Mesothelial cell of epicardium (in vitro differentiated cells): ENCODE measurements at places on chromosomes 4 and X. TPM values are rescaled to one million over a fixed set of nuclear protein-coding genes. Genes with fewer than 3 reads are reported as not detected.

DNA sequence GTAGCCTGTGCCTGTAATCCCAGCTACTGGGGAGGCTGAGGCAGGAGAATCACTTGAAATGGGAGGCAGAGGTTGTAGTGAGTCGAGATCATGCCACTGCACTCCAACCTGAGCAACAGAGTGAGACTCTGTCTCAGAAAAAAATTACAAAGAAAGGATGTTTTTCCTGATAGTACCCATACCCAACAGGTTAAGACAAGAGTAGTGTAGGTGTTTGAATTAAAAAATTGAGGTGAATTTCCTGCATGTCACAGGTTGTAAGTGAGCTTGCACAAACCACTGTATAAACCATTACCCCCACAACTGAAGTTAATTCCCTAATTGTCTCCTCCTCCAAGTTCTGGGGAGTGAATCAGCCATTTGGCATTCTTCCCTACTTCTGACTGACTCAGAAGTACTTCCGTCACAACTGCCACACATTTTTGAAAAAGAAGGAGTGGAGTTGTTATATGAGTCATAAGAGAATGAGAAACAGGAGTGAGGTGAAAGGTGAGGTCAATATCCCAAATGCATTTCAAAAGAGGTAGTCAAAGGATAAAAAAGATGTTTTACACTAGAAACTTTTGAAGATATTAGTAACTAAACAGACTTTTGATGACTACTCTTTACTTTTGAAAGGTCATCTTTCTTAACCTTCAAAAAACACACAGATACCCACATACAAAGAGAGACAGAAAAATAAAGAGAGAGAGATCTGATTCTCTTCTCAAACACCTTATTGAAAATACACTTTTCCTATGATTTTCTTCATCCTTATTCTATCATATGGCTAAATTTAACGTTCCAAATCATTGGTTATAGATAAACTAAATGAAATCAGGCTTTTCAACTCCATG lies 134.5 kb downstream of the BTC start:
- H3K36me3 ChIP-seq, result no peaks in the 10 kb centered on the region
- peak overlapping the region; percentile 22 for H3K27ac ChIP-seq
- no peak overlapping the region for H3K4me3 ChIP-seq
- peaks cover 7% of the 10 kb centered on the region for H3K4me1 ChIP-seq
- no peaks in the 10 kb centered on the region for H3K27me3 ChIP-seq

GRCh38 chr4:158904815-158905214 lies 136.0 kb downstream of the FNIP2 start:
- DNase-seq, result no peak
- peaks cover 24% of the 10 kb centered on the region for H3K36me3 ChIP-seq
- no peaks in the 10 kb centered on the region for H3K27me3 ChIP-seq

DNA sequence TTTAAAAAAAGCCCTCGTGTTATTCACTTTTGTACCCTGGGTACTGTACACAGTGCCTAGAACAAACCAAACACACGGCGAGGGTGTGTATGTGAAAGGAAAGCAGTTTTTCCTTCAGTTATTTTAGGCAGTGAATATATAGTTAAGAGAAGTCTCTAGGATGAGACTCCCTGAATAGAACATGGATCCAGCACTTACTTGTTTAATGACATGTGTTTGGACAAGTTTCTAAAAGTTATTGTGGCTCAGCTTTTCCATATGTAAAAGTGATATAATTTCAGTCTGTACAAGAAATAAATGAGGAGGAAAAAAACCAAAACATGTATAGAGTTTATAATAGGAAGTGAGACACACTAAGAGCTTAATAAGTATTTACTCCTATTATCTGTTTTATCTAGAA lies 273.2 kb downstream of the ADGRL3 start:
- H3K27ac ChIP-seq, result no peak overlapping the region
- no peaks in the 10 kb centered on the region for H3K27me3 ChIP-seq
- H3K4me1 ChIP-seq, result peaks cover 39% of the 10 kb centered on the region

DNA sequence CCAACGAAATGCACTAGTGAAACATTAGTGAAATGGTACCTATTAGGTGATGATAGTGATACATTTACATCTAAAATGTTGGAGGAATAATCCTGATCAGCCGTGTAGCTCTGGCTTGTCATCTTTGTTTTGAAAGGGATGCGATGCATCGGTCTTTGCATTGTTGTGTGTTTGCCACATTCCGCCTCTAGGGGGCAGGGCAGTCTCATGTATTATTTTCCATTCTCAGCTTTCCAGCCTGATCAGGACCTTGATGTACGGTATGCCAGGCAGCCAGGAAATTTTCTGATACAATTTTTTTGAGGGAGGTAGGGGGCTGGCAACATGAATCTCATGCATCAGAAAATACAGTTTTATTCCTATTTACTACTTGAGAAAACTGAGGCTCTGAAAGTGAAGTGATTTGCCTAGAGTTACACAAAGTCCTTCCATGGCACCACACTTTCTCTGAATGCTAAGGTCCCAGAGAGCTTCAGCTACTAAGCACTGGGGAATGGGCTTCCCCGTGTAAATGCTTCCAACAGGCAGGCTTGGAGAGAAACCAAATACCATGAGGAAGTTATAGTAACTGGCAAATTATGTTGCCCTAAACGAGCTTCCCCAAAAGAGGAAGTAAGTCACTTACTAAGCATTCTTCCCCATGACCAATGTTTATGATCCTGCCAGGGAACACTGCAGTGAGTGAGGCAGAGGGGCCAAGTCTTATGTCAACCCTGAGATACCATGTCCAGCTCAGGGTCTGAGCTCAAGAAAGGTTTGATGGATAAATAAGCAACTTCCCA lies 31.8 kb upstream of the IQSEC2 start:
- H3K27ac ChIP-seq, result no peak overlapping the region
- DNase-seq, result no peak
- no peaks in the 10 kb centered on the region for H3K36me3 ChIP-seq
- H3K27me3 ChIP-seq, result peaks cover 5% of the 10 kb centered on the region

DNA sequence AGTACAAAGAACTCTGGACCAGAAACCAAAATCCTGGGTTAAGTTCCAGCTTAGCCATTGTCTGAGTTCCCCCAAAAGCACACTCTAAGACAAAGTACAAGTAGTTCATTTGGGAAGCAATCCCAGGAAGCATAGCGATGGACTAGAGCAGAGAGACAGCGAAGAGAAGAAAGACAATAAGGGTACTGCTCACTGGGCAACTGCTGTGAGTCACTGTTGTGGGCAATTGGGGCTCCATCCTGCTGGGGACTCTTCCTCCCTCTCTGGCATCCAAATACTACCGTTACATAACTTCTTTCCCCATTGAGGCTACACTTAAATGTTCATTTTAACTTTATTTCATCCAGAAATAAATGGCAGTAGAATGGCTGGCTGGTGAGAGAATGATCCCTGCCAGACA lies 14.1 kb downstream of the SRPX start:
- H3K27me3 ChIP-seq, result no peaks in the 10 kb centered on the region
- peak overlapping the region; percentile 56 for H3K27ac ChIP-seq

- H3K36me3 ChIP-seq, result peaks cover 38% of the 10 kb centered on the region
- H3K4me3 ChIP-seq, result no peak overlapping the region
- H3K27me3 ChIP-seq, result no peaks in the 10 kb centered on the region
- no peaks in the 10 kb centered on the region for H3K4me1 ChIP-seq
- H3K27ac ChIP-seq, result no peak overlapping the region
- no peak for DNase-seq
Measured at GRCh38 chrX:135324463-135324862, 15.2 kb downstream of the ETDC start.

DNA sequence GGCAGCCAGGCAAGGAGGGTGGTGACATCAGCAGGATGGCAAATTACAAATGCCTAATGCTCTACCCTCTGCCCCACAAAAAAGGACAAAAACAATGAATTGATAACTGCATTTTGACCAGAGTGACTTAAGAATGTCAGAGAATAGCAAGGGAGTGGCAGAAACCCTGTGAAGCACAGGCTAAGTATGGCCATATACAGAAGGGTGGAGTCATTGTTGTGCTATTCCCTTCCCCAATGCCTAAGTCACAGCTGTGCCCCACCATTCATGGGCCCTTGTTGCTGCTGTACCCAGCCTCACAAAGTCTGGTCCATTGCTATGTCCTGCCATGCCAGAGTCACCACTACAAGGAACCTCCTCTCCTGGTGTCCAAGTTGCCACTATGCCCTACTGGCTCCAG lies 123.1 kb downstream of the NEK1 start:
- no peak overlapping the region for H3K27ac ChIP-seq
- DNase-seq, result no peak
- H3K27me3 ChIP-seq, result no peaks in the 10 kb centered on the region
- peaks cover 42% of the 10 kb centered on the region for H3K36me3 ChIP-seq

- peak within 1 kb of the TSS; percentile 95 for H3K27ac ChIP-seq
- H3K4me1 ChIP-seq, result peaks cover 46% of the 10 kb centered on the region
- peak within 1 kb of the TSS; percentile 85 for H3K4me3 ChIP-seq
- peak; percentile 24 for DNase-seq
- peaks cover 14% of the 10 kb centered on the region for H3K36me3 ChIP-seq
- H3K27me3 ChIP-seq, result no peaks in the 10 kb centered on the region
Measured at GRCh38 chr4:140756319-140757231, at the start of gene TBC1D9. Gene TBC1D9 (minus strand): TSS chr4:140756385. CDS start chr4:140756045, 340 bp downstream.

- no peak overlapping the region for H3K27ac ChIP-seq
- peaks cover 20% of the 10 kb centered on the region for H3K27me3 ChIP-seq
- H3K4me1 ChIP-seq, result peaks cover 21% of the 10 kb centered on the region
- H3K36me3 ChIP-seq, result no peaks in the 10 kb centered on the region
Measured at GRCh38 chr4:154528869-154529268, 21.3 kb downstream of the PLRG1 start.

DNA sequence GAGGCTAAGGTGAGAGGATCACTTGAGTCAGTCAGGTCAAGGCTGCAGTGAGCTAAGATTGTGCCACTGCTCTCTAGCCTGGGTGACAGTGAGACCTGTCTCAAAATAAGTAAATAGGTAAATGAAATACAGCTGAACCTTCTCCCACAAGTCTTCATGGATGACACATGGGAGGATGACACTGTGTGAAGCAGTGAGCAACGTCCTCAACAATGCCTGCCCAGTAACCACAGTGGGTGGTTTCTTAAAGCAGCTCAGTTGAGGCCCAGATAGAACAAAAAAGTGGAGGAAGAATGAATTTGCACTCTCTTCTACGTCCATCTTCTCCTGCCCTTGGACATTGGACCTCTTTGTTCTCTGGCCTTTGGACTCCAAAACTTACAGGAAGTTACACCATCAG lies 52.7 kb downstream of the MSX1 start:
- no peak overlapping the region for H3K4me3 ChIP-seq
- H3K4me1 ChIP-seq, result no peaks in the 10 kb centered on the region
- DNase-seq, result no peak
- H3K36me3 ChIP-seq, result no peaks in the 10 kb centered on the region
- H3K27me3 ChIP-seq, result peaks cover 66% of the 10 kb centered on the region

DNA sequence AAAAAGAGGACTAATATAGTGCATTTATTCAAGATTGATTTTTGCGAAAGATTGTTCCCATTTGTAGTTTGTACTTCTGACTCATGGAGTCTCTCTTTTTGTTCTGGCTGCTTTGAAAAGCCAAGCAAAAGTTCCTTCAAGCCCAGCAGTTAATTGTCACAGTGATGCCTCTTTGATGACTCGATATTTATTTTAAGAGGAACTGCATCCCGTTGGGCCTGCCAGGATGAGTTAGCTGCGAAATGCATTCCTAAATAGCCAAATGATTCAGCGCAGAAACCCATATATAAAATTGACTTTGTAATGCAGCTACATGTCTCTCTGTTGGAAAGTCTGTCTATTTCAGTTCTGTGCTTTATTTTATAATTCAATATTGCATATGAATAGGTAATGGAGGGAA lies 295.1 kb downstream of the GBA3 start:
- no peaks in the 10 kb centered on the region for H3K27me3 ChIP-seq
- no peak overlapping the region for H3K4me3 ChIP-seq
- H3K4me1 ChIP-seq, result no peaks in the 10 kb centered on the region
- no peaks in the 10 kb centered on the region for H3K36me3 ChIP-seq
- DNase-seq, result no peak

DNA sequence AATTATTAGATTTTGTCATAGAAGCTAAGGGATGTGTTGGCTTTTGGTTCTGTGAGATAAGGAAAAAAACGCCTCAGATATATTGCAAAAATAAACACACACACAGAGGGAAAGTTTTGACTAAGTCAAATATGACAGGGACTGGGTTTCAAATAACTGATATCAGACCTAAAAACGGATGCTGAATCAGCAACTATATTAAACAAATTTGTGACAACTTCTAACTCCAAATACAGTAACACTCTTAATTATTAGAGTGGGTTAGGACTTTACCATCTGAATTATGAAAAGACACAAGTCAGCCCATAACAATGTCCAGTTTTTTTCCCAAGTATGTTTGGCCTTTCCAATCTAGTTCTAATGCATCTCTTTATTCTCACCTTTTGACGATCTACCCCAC lies 2693.1 kb downstream of the ARAP2 start:
- no peaks in the 10 kb centered on the region for H3K27me3 ChIP-seq
- no peak for DNase-seq
- peaks cover 10% of the 10 kb centered on the region for H3K36me3 ChIP-seq

- H3K4me3 ChIP-seq, result no peak overlapping the region
- no peaks in the 10 kb centered on the region for H3K27me3 ChIP-seq
- peaks cover 2% of the 10 kb centered on the region for H3K4me1 ChIP-seq
- H3K27ac ChIP-seq, result no peak overlapping the region
Measured at GRCh38 chrX:18828832-18829404, 121.5 kb downstream of the PPEF1 start.

- no peaks in the 10 kb centered on the region for H3K36me3 ChIP-seq
- DNase-seq, result no peak
- no peaks in the 10 kb centered on the region for H3K27me3 ChIP-seq
- H3K4me3 ChIP-seq, result no peak overlapping the region
- no peak overlapping the region for H3K27ac ChIP-seq
Measured at GRCh38 chrX:110420771-110421499, 62.3 kb downstream of the RTL9 start.

- H3K27me3 ChIP-seq, result no peaks in the 10 kb centered on the region
- no peak for DNase-seq
- H3K4me1 ChIP-seq, result peaks cover 19% of the 10 kb centered on the region
- H3K27ac ChIP-seq, result no peak overlapping the region
- no peak overlapping the region for H3K4me3 ChIP-seq
Measured at GRCh38 chrX:10676235-10676957, 56.0 kb upstream of the MID1 start.

DNA sequence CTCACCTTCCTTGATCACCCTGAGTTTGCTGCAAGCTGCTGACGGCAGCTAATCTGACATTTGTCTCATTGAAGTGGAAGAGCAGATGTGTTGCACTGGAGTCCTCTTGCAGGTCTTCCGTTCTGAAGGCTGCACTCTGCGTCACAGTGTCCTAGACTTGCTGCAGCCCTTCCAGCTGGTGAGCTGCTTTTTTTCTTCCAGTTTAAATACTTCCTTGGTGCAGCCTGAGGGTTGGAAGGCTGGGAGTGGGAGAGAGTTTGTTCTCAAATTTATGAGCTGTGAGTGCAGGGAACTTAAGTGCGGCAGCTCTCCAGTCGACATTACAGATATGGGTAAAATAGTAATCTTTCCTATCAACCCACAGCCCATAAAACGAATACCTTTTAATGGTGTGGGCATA lies 303.6 kb upstream of the FAT1 start:
- peaks cover 30% of the 10 kb centered on the region for H3K27me3 ChIP-seq
- H3K4me3 ChIP-seq, result peak overlapping the region; percentile 29
- H3K27ac ChIP-seq, result peak overlapping the region; percentile 32
- peak; percentile 27 for DNase-seq

The GLRB gene
- 14.9 to 15.7 TPM (median 15.6 TPM) in 3 replicates for total RNA-seq

The IL9R gene
- total RNA-seq, result 0.16 TPM in 2 of 3 replicates, not detected in the other

The UGT2B10 gene
- not detected in 3 replicates for total RNA-seq

The ARR3 gene
- total RNA-seq, result not detected in 3 replicates

The GUCY1B1 gene
- 17.1 to 18.6 TPM (median 17.4 TPM) in 3 replicates for total RNA-seq

The OCIAD1 gene
- total RNA-seq, result 143 to 149 TPM (median 146 TPM) in 3 replicates

The CXCL6 gene
- total RNA-seq, result 0.16 to 0.20 TPM (median 0.18 TPM) in 3 replicates

The TSPAN7 gene
- total RNA-seq, result 9.0 to 11.8 TPM (median 10.1 TPM) in 3 replicates
